Right lobe of liver (tissue), 6 donors: ENCODE measurements at places on chromosomes 16 and 17. TPM values are rescaled to one million over a fixed set of nuclear protein-coding genes. Genes with fewer than 3 reads are reported as not detected.

GRCh38 chr17:72518753-72519597, 398.2 kb downstream of the SOX9 start:
- H3K36me3 ChIP-seq = no peaks in the 10 kb centered on the region
- no peak overlapping the region for H3K27ac ChIP-seq
- DNase-seq = no peak
- H3K4me3 ChIP-seq = no peak overlapping the region
- no peaks in the 10 kb centered on the region for H3K4me1 ChIP-seq
- H3K27me3 ChIP-seq = no peaks in the 10 kb centered on the region

ASPA gene
- total RNA-seq = 5.0 TPM

DNA sequence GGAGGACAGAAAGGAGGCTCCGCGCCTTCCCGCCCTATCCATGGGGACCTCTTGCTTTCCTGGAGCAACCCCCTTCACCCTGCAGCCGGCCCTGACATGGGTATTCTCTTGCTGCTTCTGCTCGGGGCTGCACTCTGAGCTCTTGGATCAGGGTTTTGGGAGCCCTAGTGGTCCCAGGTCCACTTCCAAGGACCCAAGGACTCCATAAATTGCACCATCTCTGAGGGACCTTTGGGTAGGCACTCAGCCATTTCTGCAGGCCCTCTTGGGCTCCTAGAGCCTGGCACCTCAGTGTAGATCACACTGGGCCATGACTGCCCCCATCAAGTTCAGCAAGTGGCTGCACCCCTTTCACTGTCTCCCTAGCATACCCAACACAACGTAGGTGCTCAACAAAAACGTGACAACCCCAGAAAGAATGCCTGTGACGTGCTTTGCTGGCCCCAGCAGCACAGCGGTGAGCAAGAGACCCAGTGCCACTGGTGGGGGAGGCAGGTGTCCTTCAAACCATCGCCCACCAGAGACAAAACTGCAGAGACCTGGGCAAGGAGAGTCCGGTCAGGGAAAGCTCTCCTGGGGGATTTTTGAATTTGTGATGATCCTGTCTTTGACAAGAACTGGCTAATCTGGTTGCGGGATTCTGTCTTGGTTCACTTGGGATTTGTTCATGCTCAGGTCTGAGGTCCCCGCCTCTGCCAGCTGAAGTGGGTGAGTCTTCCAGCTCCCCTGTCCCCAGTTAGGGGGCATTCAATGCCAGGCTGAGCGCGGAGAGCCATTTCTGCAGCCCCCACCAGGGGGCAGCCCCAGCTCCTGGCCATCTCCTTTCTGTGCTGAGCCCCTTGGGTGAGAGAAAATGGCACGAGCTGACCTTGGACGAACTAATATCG, 2.5 kb upstream of the RAB11FIP4 start:
- no peaks in the 10 kb centered on the region for H3K4me1 ChIP-seq
- no peak overlapping the region for H3K27ac ChIP-seq
- H3K4me3 ChIP-seq = no peak overlapping the region
- H3K36me3 ChIP-seq = no peaks in the 10 kb centered on the region

KRTAP2-1 gene
- total RNA-seq = not detected

- DNase-seq = no peak
- no peak overlapping the region for H3K4me3 ChIP-seq
- H3K36me3 ChIP-seq = no peaks in the 10 kb centered on the region
- H3K27me3 ChIP-seq = no peaks in the 10 kb centered on the region
- no peaks in the 10 kb centered on the region for H3K4me1 ChIP-seq
Observed at GRCh38 chr17:69058165-69058564, 2.6 kb downstream of the ABCA9 start.

DNA sequence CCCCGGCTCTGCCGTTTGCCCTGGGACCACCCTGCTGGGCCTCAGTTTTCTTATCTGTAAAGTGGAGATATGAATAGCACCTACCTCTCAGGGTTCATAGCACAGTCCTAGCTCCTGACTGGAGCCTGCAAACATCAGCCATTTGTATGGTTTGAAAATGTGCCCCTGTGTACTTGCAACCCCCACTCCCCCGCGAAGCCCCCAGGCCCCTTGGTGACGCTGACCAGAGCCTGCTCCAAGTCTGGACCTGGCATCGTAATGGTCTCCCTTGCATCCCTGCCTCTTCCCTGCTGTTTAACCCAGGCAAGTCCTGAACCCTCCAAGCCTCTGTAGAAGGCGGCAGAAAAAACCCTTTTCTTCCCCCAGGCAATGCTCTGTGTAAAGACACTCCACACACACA, 128.0 kb downstream of the IRF8 start:
- H3K4me3 ChIP-seq = no peak overlapping the region
- H3K36me3 ChIP-seq = no peaks in the 10 kb centered on the region
- DNase-seq = peak; percentile 21
- no peaks in the 10 kb centered on the region for H3K4me1 ChIP-seq
- no peak overlapping the region for H3K27ac ChIP-seq
- H3K27me3 ChIP-seq = peaks cover 3% of the 10 kb centered on the region

BLTP2 gene
- 34.5 TPM for total RNA-seq

MSLN gene
- not detected for total RNA-seq

DECR2 gene
- total RNA-seq = 124 TPM

DNA sequence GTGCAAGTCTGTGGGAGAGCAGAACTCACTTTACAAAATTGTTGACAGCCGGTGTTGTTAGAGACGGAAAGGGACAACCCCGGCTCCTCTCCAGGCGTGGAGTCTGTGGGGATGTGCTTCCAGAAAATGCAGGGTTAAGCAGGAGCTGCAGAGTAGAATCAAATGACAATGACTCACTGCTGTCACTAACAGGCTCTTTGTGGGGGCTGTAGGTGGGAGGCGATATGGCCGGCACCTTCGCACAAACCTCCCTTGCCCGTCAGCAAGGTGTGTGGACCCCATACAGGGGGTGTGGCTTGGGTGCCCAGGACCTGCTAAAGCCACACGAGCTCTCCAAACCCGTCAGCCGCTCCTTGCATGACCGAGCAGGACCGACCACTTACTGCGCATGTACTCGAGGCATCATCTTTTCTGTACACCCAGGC, 5.8 kb downstream of the PDK2 start:
- peaks cover 14% of the 10 kb centered on the region for H3K36me3 ChIP-seq
- H3K4me1 ChIP-seq = peaks cover 34% of the 10 kb centered on the region
- no peak for DNase-seq
- no peaks in the 10 kb centered on the region for H3K27me3 ChIP-seq

DNA sequence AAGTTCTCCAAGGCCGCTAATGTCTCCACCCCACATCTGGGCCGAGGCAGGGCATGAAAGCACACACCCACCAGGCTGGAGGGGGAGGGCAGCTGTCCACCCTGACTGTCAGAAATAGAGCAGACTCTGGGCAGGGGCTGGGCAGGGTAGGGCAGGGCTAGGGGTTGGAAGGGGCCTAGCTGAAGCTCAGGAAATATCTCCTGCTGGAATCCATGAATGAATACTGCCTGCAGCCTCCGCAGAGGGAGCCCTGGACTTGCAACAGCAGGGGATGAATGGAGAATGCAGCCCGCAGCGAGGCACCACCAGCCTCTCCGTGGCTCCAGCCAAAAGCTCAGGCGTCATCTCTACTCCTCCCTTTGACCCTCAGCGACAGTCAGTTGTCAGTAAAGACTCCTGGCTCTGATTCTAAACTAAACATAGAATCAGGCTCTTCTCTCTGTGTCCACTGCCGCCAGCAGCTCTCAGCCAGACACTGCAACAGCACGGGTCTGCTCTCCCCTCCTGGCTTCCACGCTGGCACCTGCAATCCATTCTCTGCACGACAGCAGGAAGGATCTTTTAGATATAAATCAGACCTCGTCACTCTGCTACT, 23.9 kb upstream of the NGFR start:
- H3K36me3 ChIP-seq = no peaks in the 10 kb centered on the region
- H3K4me3 ChIP-seq = no peak overlapping the region
- peaks cover 9% of the 10 kb centered on the region for H3K27me3 ChIP-seq
- no peaks in the 10 kb centered on the region for H3K4me1 ChIP-seq

KAT8 gene
- total RNA-seq = 23.7 TPM

DNA sequence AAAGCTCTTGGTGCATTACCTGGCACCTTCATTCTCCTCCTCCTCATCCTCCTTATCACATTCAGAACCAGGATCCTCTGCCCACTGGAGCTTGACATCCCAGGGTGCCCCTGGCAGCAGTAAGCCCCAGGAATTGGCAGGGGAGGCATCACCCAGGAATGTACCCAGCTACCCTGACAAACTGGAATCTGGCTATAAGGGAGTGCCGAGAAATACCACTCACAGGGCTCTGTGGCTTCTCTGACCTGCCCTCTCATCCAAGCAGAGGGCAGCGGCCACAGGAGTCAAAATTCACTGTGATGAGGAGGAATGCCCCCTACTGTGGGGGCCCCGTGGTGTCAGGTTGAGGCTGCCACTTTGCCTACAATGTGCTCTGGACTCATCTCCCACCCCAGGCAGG, 19.6 kb downstream of the MPP3 start:
- no peak for DNase-seq
- H3K36me3 ChIP-seq = no peaks in the 10 kb centered on the region
- no peak overlapping the region for H3K27ac ChIP-seq
- no peaks in the 10 kb centered on the region for H3K27me3 ChIP-seq

DNA sequence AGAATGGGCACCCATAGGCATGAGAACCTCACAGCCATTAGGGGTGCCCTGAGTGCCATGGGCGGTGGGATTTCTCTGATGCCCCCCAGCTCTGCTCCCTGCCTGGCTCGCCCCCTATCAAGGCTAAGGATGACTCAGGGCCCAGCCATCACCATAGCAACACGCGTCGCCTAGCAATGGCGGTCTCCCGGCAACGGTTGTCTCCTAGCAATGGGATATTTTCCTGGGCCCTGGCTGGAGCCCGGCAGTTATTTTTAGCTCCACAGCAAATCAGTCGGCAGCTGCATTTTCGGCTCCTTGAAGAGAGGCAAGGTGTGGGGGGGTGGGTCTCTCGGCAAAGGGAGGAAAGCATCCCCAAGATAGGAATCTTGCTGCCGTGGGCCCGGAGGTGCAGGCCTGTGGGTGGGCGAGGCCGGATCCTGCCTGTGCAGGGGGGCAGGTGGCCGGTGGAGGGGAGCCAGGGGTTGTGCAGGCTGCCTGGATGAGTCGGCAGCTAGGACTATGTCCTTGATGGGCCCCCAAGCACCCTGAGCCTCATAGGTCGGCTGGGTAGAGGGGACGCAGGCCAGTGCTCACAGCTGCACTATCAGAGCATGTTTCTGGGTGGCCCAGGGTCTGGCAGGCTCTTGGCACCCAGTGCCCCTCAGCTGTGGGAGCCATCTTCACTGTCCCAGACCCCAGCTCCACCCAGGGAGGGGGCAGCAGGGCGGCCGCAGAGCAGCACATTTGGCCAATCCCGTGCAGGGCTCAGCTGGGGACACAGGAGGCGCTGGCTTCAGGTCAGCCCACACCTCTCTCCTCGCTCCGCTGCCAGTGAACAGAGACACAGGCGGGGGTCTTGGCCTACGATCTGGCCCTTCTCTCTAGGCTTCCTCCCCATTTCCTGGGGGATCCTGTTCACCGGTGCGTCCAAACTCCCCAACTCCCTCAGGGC, 4.2 kb upstream of the FBXL16 start:
- H3K4me1 ChIP-seq = no peaks in the 10 kb centered on the region
- no peak overlapping the region for H3K27ac ChIP-seq
- H3K4me3 ChIP-seq = no peak overlapping the region
- no peaks in the 10 kb centered on the region for H3K36me3 ChIP-seq
- no peak for DNase-seq
- no peaks in the 10 kb centered on the region for H3K27me3 ChIP-seq

ADAP2 gene
- 9.7 TPM for total RNA-seq

CHST4 gene
- total RNA-seq = 2.9 TPM

DNA sequence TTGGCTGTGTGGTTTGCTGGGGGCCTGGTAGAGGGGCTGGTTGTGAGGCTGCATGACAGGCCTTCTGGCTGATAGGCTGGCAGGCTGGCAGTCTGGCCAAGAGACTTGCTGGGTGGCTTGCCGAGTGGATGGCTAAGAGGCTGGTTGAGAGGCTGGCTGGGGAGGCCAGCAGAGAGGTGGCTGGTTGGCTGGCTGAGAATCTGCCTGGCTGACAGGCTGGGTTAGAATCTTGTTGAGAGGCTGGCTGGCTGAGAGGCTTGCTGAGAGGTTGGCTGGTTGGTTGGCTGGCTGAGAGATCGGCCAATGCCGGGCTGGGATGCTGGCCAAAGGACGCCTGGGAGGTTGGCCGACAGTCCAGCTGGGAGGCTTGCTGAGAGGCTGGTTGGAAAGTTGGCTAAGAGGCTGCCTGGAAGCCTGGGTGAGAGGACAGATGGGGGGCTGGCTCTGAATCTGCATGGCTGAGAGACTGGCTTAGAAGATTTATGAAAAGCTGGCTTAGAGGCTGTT, 35.9 kb upstream of the ACSM2B start:
- H3K4me1 ChIP-seq = no peaks in the 10 kb centered on the region
- H3K27ac ChIP-seq = no peak overlapping the region
- H3K4me3 ChIP-seq = no peak overlapping the region
- H3K27me3 ChIP-seq = no peaks in the 10 kb centered on the region

CPHXL2 gene
- total RNA-seq = not detected

RHOT1 gene
- 14.9 TPM for total RNA-seq

GRCh38 chr16:13333336-13333735, 431.9 kb downstream of the SHISA9 start:
- no peaks in the 10 kb centered on the region for H3K36me3 ChIP-seq
- H3K4me3 ChIP-seq = no peak overlapping the region
- no peaks in the 10 kb centered on the region for H3K4me1 ChIP-seq
- no peaks in the 10 kb centered on the region for H3K27me3 ChIP-seq

DNA sequence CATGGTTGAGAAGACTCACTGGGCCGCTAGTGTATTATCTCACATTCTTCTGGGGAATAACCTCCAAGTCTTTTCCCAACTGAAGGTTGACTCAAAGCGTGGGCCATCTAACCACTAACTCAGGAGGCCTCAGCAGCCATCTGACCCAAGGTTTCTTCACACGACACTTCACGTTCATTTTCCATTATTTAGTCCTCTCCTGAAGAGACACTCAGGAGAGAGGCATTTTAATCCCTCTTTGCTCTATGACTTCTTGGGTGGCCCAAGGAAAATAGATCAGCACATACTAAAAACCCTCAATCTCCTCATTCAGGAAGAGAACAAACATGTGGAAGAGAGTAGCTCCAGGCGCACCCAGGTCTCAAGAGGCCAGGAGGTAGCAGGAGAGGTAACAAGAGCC, 252.8 kb upstream of the FOXF1 start:
- DNase-seq = no peak
- H3K4me1 ChIP-seq = no peaks in the 10 kb centered on the region
- H3K27me3 ChIP-seq = no peaks in the 10 kb centered on the region
- H3K27ac ChIP-seq = no peak overlapping the region

DNA sequence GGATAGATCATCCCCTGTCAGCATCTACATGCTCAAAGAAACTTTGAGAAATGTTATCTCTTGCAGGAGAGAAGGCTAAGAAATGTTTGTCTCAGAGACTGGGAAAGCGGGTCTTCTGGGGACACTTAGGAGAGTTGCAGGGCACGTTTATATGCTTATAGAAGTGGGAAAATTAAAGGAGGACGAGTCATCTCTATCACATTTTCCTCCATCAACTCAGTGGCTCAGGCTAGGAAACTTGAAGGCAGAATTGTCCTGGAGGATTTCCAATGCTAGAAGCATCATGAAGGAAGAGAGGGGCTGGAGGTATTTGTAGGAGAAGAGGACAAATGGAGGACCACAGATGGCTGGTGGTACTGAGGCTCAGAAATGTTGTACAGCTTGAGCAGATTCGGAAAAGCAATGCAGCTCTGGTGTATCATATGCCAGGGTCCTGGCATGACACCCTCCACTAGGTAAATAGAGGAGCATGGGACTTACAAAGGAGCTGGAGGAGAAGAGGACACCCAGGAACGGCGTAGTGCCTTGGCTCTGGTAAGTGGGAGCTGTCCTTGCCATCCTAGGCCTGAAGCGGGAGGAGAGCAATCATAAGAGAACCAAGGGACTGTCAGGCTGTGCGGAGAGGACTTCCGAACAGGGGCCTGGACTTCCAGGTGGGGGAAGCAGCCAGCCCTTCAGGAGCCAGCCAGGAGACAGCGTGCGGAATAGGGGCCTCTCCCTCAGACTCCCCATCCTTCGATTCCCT, 4.5 kb upstream of the HS3ST3B1 start:
- H3K4me1 ChIP-seq = no peaks in the 10 kb centered on the region
- no peaks in the 10 kb centered on the region for H3K27me3 ChIP-seq
- no peak overlapping the region for H3K4me3 ChIP-seq
- no peak for DNase-seq
- no peak overlapping the region for H3K27ac ChIP-seq

P2RX5 gene
- total RNA-seq = 1.1 TPM
